ENCODE measurements at places on chromosomes 3 and 15.

- DNase-seq: no peak
These were observed 3.0 kb upstream of the NGRN start for GRCh38 chr15:90262426-90262825.

GRCh38 chr15:71096676-71097075 is 18.6 kb upstream of the THSD4 start:
- no peak for DNase-seq

DNA sequence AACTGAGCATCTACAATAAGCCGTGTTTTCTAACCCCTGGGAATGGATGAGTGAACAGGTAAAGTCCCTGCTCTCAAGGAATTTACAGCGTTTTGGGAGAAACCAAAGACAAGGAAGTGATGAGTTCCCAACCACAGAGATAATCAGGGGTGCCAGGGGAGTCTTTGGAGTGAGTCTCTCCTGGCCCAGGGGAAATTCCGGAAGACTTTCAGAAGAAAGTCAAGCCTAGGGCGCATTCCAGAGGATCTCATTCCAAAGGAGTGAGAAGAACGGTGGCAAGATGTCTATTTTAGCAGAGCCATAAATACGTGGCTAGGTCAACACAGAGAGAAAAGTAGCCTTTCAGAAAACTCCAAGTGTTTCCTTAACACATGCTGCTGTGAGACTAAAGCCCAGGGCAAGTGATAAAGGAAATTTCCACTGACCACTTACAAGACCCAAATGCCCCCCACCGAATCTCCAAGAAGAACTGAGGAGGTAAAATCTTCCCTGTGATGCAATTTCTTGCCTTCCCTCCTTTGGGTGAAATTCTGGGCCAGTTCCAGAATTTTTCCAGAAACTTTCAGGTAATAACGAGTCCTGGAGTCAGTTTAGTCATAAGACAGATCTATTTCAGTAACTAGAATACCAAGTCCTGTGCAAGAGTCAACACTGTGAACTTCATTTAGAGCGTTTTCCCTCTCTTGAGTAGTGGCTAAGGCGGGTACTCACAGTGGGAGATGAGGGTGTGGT is 437.4 kb downstream of the NR2F2 start:
- no peak for DNase-seq

- no peak for DNase-seq
These were observed 403.0 kb downstream of the FOXP1 start for GRCh38 chr3:71180524-71180923.

DNA sequence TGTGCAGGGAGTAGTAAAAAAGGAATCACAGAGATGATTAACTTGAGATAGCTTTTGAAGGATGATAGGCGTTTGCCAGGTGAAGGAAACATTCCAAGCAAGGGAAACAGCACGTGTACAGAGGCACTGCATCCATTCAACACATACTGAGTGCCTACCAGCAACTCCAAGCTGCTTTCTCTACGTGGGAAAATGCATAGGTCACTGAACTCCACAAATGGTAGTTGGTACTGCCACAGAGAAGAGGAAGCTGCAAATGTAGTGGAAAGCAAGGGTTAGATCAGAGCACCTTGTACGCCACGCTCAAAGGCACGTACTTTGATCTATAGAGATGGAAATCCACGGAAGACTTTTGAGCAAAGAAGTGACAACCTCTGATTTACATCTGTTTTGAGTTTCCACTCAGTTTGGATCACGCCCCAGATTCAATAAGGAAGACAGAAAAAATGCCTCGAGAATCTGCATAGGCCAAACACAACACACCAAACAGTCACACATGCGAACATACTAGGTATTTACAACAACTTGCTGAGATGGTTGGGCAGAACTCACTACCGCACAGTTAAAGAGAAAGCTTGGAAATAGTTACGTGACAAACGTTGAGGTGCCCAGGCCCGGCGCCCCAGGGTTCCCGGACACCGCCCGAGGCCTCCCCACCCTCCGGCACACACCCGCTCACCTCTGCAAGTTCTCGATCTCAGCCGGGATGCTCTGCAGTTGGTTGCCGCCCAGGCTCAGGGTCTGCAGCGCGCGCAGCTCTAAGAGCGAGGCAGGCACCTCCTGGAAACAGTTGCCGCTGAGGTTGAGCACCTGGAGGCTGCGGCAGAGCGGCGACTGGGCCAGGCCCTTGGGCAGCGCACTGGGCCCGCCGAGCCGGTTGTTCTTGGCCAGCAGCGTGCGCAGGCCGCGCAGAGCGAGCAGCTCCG is 826 bp downstream of the LRRC58 start:
- DNase-seq: no peak

- no peak for DNase-seq
These were observed 12.8 kb upstream of the SRP14 start for GRCh38 chr15:40051616-40052415.
